ENCODE measurements at places on chromosomes 6 and 20. TPM values are rescaled to one million over a fixed set of nuclear protein-coding genes. Genes with fewer than 3 reads are reported as not detected.

The CITED2 gene
- total RNA-seq, result 114 TPM

The BACH2 gene
- 1.8 TPM for total RNA-seq

The MTG2 gene
- total RNA-seq, result 25.7 TPM

The DEFB121 gene
- not detected for total RNA-seq

The TRIM38 gene
- 4.4 TPM for total RNA-seq

The OR2J3 gene
- total RNA-seq, result not detected

The SAPCD1 gene
- total RNA-seq, result not detected

The CYP21A2 gene
- 3.2 TPM for total RNA-seq

The DPPA5 gene
- not detected for total RNA-seq

The LCA5 gene
- 3.6 TPM for total RNA-seq

Measured in right cardiac atrium (tissue), 5 donors.